ENCODE measurements at places on chromosomes 4 and X. TPM values are rescaled to one million over a fixed set of nuclear protein-coding genes. Genes with fewer than 3 reads are reported as not detected.

Gene PNMA3
- total RNA-seq, result 9.9 TPM

- DNase-seq, result no peak
Observed at GRCh38 chrX:135923353-135923752, 29.8 kb downstream of the SAGE1 start.

GRCh38 chr4:211033-211511 lies 86.8 kb downstream of the ZNF718 start:
- DNase-seq, result no peak

DNA sequence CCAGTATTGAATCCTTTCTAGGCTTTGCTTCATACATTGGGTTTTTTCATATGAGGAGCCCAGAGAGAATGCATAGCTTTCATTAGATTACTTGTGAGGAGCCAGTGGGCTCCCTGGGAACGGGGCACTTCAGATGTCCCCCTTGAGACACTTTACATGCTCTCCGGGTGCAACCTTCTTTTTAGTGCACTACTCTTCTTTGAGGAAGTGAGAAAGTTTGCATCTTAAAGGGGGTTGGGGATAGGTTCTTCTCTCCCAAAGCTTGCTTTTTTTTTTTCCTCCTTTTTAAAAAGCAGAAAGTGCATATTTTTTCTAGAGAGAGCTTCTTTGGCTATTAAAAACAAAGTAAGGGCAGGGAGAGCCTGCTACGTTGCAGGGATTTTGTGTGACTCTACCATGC lies 4.3 kb downstream of the HADH start:
- DNase-seq, result no peak

DNA sequence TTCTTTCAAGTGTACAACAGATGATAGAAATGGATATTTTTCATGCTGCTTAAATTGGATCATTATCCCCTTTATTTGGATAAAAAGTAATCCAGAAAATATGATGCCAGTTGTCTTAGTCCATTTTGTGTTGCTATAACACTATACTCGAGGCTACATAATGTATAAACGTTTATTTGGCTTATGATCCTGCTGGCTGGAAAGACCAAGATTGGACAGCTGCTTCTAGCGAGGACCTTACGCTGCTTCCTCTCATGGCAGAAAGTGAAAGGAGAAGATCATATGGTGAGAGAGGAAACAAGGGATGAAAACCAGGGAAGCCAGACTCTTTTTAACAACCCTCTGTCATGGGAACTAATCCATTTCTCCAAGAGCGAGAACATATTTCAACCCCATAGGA lies 102.7 kb downstream of the TRAM1L1 start:
- no peak for DNase-seq

DNA sequence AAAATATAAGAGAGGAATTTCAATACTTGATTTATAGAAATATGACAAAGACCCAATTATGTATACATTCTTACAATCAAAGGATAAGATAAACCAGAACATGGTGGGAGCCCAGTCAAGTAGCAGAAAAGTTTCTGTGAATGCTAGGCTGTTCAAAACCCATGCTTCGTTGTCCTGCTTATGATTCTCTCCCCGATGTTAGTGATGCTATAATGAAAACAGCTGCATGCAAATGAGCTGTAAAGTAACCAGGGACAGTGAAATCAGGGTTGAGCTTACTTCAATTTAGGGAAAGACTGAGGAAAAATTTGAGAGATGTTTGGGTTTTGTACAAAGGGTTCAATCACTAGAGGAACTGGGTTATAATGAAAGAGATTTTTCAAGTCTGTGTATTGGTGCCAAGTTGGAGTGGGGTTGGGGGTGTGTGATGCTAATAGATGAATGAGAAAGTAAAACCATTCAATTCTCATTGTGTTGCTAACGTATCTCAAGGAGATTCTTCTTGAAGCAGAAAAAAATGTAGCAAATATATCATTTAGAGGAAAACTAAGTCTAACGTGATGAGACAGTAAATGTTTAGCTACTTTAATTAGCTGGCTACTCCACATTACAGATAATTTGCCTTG lies 59.3 kb upstream of the PPP1R2C start:
- no peak for DNase-seq

DNA sequence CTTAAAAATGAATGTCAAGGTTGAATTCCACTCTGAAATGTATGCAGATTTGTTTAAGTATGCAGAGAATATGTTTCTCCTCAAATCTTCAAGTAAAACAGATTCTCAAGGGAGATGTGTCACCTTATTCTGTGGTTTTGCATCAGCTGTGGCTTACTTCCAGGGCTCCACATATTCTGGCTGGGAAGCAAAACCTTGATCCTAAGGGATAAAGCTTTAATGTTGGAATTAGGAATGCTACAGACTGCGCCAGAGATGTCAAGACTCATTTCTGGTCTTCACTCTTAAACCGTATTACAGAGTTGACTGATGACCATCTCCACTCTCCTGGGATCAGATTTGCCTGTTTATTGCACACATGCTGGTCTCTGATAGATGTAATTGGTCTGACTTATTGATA lies 143.9 kb upstream of the DIPK2B start:
- no peak for DNase-seq

DNA sequence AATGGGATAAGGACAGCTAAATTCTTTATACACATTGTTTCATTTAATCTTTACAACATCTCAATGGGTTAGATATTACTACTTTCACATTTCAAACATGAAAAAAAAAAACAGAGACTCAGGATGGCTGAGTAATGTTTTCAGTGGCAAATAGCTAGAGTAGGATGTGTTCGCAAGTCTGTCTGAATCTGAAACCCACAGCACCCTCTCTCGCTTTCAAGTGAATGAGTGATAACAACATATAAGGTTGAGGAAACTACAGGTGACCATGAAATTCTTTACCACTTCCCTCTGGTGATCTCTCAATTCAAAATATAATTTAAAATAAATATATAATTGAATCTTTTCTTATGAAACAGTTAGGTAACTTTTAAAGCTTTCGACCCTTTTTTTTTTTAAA lies 162.6 kb downstream of the PRR32 start:
- DNase-seq, result no peak

- no peak for DNase-seq
Observed at GRCh38 chr4:151484396-151485102, 75.6 kb downstream of the FHIP1A start.

DNA sequence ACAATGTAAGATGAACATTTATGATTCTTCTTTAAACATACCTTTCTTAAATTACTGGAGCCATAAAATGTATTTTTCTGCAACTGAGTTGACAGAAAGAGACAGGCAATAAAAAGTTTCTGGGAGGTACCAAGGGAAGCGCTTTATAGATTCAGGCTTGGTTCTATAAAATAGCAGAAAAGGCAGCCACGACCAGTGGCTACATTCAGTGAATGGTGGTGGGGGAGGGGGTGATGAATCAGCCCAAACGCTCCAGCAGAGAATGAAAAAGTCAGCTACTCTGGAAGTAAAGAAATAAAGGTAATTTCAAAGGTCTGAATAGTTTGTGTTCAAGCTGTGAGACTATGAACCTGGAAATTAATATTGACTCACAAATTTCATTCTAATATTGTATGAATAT lies 456.1 kb downstream of the KCTD8 start:
- DNase-seq, result no peak

Data from T-cell (primary cell).